ENCODE measurements at places on chromosomes 4 and X.

DNA sequence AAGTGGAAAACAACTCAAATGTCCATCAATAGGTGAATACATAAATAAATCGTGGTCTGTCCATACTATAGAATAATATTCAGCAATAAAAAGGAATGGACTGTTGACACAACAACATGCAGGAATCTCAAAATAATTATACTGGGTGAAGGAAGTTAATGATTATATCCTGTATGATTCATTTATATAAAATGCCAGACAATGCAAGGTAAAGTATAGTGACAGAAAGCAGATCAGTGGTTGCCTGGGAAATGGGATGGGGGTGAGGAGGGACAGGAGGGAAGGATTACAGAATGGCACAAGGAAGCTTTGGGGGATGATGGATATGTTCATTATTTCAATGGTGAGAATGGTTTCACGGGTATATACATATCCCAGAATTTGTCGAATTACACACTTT, 12.3 kb downstream of the PYURF start:
- DNase-seq = no peak

DNA sequence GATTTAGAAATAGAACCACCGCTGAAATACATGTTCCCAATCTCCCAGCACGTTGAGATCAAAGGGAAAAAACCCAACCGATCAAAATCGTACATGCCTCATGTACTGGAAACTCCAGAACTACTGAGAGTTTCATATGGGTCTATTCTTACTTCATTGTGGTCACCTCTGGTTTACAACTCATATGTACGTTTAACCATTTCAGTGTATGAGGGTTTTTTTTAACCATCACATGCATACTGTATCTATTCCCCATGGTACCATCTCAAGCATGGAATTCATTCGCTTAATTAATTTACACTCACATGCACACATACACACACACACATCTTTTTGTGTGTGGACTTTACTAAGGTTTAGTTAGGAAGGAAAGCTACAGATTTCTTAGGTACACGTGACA, 46.0 kb upstream of the CLNK start:
- no peak for DNase-seq

DNA sequence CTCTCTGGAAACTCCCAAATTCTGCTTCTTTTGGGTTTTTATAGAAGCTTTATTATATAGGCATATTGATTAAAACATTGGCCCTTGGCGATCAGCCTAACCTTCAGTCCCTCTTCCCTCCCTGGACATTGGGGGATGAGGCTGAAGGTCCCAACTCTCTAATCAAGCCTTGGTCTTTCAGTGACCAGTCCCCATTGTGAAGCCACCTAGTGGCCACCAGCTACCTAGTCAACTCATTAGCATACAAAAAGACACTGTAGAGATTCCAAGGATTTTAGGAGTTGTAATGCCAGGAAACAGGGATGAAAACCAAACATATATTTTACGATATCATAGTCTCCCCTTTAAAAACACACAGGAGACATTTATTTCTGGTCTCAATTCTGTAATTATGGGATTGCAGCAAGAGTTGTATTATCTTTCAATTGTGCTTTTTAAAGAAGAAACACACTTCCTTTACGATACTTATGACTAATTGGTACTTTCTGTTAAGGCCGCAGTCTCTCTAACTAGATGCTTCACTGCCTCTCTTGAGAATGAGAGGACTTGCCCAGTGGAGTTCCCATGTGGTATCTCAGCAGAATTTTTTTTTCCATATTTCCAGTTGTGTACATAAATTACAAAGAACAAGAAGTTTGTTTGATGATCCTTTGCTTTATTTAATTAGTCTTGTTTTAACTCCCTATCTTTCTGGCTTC, 58.2 kb downstream of the WDR17 start:
- peak; percentile 6 for DNase-seq

DNA sequence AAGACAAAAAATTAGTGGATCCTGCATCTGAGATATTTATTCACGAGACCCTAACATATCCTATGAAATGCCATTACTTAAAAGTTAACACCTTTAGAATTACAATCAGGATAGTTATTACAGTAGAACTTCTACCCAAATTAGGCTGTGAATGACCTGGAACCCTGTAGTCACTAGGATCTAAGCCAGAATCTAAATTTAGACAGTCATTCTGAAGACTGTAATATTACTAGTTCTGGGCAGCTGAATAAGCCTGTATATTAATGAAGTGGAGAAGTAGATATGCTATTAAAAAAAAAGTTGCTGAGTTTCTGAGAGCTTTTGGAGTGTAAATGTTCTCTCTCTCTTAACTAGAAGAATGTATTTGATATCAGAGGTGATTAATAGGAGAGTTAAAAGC, 67.0 kb downstream of the FAM13A start:
- no peak for DNase-seq

- no peak for DNase-seq
These were observed 42.4 kb downstream of the CD99L2 start for GRCh38 chrX:150856101-150856500.

DNA sequence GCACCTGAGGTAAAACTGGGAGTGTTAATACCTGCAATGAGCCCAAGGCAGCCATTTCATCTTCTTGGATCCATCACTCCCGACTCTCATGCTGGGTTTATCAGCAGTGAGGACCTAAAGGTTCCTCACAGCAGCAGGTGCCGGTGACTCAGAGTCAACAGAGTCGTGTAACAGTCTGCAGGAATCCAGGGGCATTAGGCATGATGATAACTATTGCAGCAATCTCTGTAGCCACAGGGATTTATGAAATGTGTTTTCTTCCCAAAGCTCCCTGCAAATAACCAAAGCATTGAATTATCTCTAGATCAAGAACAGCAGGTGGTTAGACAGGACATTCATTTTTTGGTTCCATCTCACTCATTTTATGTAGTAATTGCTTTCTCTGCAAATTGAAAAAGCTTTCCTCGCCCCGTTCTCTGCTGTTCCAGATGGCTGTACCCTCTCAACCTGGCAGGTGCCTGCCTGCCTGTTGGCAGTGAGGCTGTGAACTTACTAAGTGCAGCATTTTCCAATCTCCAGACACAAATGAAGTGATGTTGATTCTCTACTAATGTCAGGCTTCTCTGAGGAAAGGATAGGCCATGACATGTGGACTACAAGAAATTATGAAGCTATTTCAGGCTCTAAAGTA, 48.1 kb upstream of the TSPAN7 start:
- DNase-seq = no peak
